ENCODE measurements at places on chromosomes 1 and 21.

DNA sequence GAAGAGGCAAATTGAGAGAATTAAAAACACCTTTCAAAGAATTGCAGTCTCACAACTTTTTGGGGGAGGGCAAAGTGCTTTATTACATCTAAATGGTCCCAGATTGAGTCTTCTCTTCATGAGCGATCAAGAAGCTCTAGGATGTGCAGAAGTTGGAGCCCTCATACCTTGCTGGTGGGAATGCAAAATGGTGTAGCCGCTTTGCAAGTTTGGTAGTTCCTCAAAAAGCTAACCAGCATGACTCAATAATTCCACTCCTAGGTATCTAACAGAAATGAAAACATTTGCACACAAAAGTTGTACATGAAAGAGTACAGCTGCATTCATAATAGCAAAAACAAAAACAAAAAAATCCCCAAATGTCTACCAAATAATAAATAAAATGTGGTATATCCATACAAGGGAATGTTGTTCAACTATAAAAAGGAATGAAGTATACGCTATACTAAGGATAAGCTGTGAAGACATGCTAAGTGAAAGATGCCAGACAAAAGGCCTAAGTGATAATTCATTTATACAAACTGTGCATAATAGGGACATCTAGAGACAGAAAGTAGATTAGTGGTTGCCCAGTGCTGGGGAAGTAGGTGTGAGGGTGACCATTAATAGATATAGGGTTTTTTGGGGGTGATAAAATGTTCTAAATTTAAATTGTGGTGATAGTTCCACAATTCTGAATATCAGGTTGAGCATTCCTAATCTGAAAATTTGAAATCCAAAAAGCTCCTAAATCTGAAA, 55.2 kb downstream of the SELENOF start:
- no peak for DNase-seq

DNA sequence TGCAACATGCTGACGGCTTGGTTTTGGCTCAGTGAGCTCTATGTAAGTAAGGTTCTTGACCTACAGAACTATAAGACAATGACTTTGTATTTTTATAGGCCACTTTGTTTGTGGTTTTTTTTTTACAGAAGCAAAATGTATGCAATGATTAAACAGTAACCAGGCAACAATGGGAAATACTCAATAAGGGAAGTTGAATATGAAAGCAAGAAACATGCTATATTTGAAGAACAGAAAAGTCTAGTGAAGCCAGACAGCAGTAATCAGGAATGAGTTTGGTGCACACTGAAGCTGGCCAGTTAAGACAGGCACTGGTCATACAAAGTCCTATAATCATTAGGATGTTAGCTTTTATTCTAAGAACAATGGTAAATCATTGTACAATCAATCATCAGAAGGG, 1926.8 kb downstream of the NCAM2 start:
- DNase-seq = no peak

- DNase-seq = no peak
Measured at GRCh38 chr1:118151312-118151937, 33.6 kb downstream of the SPAG17 start.

DNA sequence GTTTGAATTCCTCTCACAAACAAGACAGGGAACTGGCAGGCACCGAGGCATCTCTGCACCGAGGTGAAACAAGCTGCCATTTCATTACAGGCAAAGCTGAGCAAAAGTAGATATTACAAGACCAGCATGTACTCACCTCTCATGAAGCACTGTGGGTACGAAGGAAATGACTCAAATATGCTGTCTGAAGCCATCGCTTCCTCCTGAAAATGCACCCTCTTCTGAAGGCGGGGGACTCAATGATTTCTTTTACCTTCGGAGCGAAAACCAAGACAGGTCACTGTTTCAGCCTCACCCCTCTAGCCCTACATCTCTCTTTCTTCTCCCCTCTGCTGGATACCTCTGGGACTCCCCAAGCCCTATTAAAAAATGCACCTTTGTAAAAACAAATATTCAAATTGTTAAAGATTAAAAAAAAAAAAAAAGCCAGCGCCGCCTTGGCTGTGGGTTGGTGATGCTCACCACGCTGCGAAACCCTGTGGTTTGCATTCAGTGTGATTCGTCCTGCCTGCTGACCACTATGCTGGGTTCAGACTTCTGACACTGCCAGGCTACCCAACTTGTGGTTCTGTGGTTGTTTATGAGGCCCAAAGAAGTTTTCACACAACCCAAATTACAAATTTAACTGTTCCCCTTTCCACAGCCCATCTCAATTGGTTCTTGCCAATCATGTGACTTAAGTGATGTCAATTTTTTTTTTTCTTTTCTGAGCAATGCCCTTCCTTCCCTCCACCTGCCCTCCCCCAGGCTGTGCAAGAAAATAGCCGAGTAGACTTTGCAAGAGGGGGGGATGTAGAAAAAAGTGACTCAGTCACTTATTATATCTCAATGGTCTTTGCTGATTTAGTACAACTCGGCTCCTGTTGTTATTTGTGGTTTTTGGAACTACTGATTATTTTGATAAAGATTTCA, at the start of gene RUNX1:
RUNX1 (minus strand) TSS at position 597 of the 912 bp plus-strand sequence.
- peak; percentile 99 for DNase-seq

GRCh38 chr1:19563324-19564097, 78.2 kb upstream of the CAPZB start:
- no peak for DNase-seq

DNA sequence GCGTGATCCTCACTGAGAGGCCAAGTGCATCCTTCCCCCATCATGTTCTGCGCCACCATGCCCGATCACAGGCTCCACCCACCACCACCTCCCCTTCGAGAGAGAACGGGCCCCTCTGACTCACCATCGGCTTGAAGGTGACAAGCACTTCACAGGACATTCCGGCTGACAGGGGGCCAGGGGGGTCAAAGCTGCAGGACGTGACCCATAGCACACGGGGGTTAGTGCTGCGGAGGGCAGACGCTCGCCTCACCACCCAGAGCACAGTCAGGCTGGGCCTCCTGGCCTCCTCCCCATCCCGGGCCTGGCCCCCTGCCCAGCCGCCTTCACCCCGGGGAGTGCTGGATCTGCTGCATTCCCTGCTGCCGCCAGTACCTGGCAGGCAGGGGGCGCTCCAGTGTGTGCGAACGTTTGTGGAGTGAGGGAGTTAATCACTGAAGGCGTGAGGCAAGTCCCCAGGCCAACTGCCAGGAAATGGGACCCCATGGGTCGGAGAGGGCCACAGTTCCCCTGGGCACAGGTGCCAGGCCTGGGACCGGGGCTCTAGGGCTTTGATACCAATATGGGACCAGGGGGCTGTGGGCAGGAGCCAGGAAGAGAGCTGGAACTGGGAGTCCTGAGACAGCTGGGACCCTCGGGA, 40.9 kb upstream of the TMEM52 start:
- DNase-seq = no peak

DNA sequence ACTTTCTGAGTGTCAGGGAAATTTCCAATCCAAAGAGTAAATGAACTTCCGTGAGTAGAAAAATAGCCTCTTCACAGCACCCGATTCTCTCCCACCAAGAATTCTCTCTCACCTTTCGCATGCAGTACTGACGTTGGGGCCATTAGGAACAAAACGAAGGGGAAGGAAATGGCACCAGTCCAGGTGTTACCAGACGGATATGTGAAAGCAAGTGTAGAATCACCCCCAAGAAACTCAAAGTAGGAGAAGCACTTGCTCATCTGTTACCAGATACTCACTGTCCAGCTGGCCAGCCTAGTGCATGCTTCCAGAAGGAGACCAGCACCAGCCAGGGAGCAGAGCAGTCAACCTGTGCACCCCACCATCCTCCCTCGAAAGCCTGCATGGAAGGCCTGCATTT, 55.1 kb downstream of the ITPKB start:
- DNase-seq = no peak

GRCh38 chr1:230144010-230144614, 77.1 kb downstream of the GALNT2 start:
- DNase-seq = no peak

GRCh38 chr1:61079898-61080336, 2.4 kb upstream of the NFIA start:
- DNase-seq = no peak

- no peak for DNase-seq
Measured at GRCh38 chr1:69952676-69953075, 252.7 kb downstream of the LRRC40 start.

- no peak for DNase-seq
Measured at GRCh38 chr1:239636347-239636746, 250.0 kb downstream of the CHRM3 start.

DNA sequence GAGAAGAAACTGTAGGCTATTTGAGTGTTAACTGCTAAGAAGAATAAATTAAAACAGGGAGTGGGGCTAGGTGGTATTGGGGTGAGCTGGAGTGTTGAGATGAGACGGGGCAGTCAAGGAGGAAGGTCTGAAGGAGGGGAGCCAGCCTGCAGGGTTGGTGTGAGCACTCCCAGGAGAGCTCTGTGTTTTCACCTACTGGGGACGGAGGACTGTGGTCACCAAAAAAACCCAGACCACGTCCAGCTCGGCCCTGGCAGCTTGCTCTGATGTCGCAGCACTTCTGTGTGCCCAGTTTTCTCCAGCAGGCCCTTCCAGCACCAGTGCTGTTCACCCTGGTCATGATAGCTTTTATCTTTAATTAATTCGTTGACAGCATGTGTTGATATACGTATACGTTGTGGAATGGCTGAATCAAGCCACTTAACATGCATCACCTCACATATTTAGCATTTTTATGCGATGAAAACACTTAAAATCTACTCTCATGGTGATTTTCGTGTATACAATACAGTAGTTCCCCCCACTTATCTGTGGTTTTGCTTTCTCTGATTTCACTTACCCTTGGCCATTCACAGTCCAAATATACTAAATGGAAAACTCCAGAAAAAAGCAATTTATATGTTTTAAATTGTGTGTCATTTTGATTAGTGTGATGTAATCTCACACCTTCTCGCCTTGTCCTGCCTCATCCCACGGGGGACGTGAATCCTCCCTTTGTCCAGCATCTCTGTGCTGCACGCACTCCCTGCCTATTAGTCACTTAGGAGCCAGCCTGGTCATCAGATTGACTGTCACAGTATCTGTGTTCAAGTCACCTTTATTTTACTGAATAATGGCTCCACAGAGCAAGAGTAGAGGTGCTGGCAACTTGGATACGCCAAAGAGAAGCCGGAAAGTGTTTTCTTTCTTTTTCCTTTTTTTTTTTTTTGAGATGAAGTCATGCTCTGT, 12.3 kb downstream of the FAM3B start:
- DNase-seq = no peak

DNA sequence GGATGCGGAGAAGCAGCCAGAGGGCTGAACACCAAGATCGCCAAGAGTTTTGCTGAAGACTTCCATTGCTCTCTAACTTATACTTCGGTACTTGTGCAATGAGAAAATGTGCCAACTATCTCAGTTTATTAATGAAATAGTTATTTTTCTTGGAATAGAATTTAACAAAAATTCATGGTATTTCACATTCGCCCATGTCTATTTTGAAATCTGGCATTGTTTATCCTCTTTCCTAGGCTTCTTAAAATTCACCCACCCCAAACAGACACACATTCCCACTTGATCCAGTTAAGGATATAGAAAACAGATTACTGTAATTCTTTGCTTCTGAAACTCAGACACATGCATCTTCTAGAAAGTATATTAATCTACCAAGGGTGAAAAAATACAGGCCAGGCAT, 56.3 kb upstream of the ADAMTS5 start:
- no peak for DNase-seq

DNA sequence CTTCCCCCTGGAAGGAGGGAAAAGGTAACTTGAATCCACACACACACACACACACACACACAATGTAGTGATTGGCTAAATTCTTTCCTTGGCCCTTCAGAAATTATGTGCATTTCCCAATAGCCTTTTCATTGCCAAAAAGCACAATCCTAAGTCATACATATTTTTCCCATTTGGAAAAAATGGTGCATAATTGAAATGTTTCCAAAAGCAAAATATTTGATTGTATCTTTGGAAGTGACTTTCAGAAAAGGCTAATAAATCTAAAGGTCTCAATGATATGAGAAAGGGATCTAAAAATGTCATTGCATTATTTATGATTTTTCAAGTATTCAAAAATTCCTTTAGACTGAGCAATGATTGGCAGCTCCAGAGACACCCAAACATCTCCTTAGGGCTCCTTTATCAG, 43.5 kb upstream of the NEK7 start:
- DNase-seq = no peak

DNA sequence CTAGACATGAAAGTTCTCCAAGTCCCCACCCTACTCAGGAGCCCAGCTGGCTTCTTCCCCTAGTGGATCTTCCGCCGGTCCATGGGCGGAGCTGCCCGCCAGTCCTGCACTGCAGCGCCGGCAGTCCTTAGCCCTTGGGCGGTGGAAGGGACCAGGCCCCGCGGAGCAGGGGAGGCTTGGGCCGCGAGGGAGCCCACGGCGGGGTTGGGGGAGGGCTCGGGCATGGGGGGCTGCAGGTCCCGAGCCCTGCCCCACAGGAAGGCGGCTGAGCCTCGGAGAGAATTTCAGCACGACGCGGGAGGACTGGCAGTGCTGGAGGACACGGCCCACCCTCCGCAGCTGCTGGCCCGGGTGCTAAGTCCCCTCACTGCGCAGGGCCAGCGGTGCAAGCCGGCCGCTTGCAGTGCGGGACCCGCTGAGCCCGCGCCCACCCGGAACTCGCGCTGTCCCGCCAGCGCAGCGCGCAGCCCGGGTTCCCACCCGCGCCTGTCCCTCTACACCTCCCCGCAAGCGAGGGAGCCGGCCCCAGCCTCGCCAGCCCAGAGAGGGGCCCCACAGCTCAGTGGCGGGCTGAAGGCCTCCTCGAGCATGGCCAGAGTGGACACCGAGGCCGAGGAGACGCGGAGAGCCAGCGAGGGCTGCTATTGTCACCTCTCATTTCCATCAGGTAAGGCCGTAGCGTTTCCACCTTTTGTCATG, 1398.6 kb downstream of the MRPL39 start:
- DNase-seq = no peak

DNA sequence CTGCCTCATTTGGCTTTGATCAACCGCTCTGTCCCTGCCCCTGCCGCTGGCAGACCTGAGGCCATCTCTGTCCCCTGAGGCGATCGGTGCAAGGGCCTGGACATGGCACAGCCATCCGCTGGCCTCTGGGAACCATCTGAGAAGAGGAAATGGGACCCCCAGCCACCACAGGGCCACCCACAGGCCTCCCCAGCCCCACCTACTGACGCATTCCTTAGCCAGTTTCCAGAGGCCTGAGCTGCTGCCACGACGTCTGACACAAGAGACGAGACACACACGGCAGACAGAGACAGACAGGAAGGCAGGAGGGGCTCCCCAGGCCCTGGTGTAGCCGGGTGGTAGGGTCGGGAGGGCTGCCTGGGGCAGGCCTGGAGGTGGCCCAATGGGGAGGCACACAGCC, 37.3 kb upstream of the EDN2 start:
- no peak for DNase-seq

Data from SIG-M5 (cell line).